ENCODE measurements at places on chromosomes 3 and 15.

DNA sequence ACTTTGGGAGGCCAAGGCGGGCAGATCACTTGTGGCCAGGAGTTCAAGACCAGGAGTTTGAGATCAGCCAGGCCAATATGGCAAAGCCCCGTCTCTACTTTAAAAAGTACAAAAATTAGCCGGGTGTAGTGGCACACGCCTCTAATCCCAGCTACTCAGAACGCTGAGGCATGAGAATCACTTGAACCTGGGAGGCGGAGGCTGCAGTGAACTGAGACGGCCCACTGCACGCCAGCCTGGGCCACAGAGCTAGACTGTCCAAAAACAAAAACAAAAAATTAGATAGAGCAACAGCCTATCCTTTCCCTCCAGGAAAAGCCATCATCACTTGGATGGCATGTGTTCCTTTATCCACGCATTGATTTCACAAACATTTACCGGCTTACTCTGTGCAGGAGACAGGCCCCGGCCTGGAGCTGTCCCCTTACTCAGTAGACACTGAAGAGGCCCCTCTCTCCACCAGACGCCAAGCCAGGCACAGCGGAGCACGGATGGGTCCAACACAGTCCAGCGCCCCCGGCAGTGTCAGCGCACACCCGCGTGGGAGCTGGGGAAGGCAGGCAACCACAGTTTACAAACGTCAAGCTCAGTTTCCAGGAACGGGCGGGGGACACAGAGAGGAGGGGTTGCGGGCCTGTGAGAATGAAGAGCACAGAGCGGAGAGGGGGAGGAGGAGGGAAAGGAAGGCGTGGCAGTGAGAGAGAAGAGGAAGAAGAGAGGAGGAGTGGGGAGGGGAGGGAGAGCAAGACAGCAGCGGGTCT is 3.1 kb downstream of the GP5 start:
- peak; percentile 74 for DNase-seq

- peak; percentile 70 for DNase-seq
Measured at GRCh38 chr3:184176377-184177330, 2.0 kb downstream of the AP2M1 start.

DNA sequence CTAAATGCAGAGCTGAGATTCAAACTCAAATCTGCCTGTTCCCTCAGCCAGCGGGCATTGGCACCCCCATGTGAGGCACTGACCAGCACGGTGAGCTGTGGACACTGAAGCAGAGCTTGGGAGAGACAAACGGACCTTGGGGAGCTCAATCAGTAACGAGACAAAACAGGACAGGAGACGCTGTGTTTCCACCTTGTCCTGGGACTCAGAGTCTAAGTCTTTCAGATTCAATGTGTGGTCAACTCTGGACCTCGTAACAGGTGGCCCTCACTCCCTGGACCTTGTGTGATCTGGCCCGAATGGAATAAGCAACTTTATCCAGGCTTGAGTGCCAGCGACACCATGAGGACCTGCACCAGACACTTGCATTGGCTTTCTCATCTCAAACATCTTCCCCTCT is 232.5 kb downstream of the UACA start:
- no peak for DNase-seq

GRCh38 chr15:64249406-64249805 is 86.6 kb upstream of the PPIB start:
- DNase-seq: no peak

DNA sequence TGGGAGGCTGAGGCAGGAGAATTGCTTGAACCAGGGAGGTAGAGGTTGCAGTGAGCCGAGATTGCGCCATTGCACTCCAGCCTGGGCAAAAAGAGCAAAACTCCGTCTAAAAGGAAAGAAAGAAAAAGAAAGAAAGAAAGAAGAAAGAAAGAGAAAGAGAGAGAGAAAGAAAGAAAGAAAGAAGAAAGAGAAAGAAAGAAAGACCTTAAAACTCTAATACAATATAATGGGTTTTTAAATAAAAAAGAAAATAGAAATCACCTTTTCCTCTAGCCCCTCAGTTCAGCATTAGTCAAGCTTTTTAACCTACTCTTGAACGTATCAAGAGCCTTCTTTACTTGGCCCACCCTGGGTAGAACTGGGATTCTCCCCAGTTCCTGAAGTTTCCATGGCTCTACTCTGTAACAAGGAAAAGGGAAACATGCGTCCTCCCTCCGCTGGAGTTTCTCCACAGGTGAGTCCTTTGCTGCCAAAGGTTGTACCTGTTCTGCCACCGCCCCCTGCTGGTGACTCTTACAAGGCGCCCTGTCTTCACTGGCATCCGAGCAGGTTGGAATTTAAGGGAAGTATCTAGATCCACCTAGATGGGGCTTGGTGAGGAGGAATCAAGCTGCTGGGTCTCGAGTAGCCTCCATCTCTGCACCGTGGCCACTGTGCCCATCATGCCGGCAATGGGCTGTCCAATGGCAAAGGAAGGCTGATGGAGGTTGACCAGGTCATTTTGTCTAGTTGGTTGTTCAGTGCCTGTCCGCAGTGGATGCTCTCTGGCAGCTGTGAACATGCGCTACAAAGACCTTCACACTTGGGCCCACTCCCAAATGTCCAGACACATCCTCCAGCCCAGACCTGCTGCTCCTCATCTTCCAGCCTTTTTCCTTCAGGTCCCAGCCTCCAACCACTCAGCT is 20.6 kb upstream of the EPHB3 start:
- DNase-seq: peak; percentile 75

- DNase-seq: no peak
Measured at GRCh38 chr15:68615301-68615700, 36.5 kb downstream of the CORO2B start.

DNA sequence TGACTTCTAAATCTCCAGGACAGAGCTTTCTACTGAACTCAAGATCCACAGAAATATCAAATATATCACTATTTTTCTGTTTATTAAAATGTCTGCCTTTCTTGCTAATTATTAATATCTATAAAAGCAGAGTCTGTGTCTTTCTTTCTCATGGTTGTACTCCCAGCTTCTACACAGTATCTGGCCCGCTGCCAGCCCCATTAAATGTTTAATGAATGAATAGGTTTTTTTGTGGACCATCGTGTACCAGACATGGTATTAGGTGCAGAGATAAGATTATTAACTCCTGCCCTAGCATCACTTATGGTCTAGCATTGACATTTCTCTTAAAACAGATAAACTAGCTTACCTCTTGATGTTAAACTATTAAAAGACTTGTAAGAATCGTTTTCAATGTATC is 111.4 kb upstream of the RBMS3 start:
- no peak for DNase-seq

- DNase-seq: no peak
Measured at GRCh38 chr15:83082730-83083386, 15.8 kb upstream of the BTBD1 start.

- DNase-seq: no peak
Measured at GRCh38 chr15:90200534-90201129, 498 bp upstream of the SEMA4B start.

DNA sequence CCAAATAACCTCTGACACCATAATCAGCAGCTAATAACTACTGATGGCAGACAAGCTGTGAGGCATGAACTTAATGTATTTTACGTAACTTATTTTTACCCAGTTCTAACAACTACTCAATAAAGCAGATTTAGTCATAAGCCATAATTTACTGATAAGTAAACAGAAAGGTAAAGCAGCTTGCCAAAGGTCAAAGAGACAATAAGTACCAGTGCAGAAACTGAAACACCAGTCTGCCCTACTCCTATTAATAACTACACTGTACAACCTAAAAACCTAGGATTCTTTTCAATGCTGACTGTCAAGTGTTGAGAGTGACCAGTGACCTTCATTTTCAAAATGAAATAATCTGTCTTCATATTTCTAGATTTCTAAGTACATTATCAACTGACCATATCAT is 152.2 kb downstream of the NR2E3 start:
- DNase-seq: no peak

GRCh38 chr15:53454843-53455721 is 304.4 kb downstream of the WDR72 start:
- DNase-seq: no peak

GRCh38 chr15:42788725-42789124 is 51.8 kb upstream of the CDAN1 start:
- DNase-seq: no peak

- DNase-seq: no peak
Measured at GRCh38 chr15:90617171-90617570, 87.4 kb downstream of the CRTC3 start.

GRCh38 chr3:114452256-114452655 is 158.4 kb downstream of the TIGIT start:
- no peak for DNase-seq

DNA sequence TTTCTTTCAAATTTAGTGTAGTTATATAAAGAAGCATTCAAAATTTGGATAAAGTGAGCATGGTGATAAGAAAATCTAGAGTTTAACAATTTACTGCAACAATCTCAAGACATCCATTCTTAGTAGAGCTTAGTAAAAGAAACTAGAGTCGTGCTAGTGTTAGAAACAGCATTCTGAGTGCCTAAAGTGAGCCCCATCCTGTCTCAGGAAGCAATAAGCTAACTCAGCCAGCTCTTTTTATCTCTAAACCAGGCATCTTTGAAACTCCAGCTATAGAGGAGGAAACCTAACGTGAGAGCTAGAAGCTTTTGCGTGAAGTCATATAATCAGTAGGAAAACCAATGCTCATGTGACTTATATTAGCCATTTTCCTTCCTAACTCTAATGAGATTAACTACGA is 1187.1 kb upstream of the EPHA6 start:
- no peak for DNase-seq

DNA sequence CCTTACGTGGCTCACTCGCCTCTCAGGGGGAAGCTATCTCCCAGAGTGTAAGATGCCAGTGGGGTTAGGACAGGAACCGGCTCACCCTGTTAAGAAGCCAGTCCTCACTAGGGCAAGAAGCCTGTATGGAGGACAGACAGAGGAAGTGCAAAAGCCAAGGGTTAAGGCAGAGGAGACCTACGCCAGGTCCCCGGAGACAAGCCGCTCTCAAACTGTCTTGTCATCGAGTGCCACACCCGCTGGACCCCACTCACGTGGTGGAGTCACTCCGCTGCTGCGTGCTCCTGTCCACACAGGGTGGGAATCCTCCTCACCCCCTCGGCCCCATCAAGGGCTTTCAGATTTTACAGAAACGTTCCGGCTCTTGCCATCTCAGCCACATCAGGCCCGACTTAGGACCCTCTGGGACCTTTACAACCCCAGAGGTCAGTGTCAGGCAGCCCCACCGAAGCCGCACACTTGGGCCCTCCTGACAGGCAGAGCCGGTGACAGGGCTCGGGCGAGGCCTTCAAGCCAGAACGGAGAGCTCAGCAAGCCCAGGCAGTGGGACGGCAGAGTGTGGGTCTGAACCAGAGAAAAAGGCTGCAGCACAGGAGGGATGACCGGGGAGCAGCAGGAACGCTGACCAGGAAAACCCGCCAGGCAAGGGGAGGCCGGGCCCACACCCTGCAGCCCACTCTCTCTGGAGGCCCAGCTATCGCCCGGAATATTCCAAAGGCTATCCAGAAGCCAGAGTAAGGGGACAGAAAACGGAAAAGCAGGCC is 61.7 kb downstream of the XXYLT1 start:
- DNase-seq: no peak

DNA sequence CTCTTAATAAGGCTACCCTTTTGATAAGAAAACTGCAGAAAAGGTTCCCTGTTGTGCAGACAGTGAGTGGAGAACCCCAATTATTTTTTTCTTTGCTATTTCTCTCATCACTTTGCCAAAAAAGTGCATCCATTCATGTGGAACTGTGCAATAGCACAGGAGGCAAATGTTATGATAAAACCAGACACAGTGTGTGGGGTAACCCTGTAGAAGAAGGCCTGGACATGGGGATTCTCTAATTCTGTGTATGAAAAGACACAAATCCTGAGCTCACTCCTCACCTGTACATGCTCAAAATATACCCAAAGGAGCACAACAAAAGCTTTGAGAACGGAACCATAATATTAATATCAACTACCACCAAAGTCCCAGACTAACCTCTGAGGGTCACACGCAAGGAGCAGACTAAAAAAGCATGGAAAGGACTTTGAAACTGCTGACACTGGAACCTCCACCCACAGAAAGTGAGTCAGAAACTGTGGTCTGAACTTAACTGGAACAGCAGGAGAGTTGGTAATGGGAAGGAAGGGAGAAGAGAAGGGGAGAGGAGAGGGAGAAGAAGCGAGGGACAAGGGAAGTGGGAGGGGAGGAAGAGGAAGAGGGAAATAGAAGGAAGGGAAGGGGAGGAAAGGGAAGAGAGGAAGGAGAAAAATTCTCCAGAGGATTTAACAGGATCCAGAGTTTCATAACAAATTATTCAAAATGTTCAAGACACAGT is 299.9 kb downstream of the TBC1D5 start:
- DNase-seq: no peak

DNA sequence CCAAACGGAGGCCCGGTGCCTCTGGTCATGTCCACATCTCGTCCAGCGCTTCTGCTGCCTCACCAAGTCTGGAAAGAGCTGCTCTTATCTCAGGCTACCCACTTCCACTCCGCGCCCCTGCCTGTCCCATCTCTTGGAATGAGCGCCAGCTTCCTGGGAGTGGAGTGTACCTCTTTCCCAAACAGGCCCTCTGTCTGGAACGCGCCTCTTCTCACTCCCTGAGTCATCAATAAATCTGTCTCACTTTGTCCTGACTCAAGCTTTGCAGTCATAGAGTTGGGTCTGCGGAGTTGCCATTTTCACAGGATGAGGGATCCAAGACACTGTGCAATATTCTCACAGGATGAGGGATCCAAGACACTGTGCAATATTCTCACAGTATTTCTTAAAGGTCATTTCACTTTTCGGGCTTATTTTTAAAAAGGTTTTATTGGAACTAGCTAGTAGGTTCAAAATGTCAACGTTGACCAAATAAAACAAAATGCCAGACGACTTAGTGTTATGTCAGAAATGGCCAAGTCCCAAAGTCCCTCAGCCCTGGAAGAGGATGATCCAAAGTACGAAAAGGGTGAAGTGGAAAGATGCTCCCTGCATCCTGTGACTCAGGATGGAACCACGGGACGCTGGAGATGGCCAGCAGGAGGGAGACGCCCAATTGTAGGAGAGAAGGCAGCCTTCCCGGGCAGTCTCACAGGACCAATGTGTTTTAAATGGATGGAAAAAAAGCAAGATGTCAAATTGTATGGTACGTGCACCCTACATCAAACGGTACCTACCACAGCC is 81.1 kb downstream of the CHSY1 start:
- no peak for DNase-seq

DNA sequence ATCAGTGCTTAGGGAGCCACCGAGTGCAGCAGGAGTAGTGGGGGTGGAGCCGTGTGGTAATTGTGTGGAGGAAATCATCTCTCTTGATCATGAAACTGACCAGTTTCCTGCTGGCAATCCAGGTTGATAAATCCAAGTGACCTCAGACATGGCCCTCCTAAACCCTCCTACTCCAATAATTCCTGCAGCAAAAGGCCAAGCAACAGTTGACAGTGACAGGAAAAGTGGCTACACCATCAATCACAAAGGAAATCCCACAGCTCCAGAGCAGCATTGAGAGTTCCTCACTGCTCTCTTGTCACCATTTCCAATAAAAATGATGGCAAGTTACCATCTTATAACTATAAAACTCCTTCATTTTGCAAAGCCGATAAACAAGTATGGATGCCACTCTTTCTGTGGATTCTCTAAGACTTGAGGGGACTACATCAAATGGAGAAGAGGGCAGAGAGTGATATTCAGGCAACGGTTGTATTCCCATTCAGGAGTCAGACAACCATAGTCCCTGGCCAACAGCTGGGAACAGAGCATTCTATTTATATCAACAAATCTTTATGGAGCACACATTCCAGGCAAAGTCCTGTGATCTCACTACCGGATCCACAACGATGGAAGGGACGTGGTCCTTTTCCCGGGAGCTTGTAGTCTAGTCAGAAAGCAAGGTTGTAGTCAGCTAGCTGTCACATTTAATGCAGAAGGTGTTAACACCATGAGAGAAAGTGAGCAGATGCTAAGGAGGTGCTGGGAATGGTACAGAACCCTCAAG is 312.5 kb upstream of the CTNNB1 start:
- DNase-seq: peak; percentile 45

GRCh38 chr3:159245871-159246270 is 444.0 kb downstream of the MFSD1 start:
- no peak for DNase-seq

Data from tongue (tissue), 3 donors.